ENCODE measurements at places on chromosomes 11 and 22.

DNA sequence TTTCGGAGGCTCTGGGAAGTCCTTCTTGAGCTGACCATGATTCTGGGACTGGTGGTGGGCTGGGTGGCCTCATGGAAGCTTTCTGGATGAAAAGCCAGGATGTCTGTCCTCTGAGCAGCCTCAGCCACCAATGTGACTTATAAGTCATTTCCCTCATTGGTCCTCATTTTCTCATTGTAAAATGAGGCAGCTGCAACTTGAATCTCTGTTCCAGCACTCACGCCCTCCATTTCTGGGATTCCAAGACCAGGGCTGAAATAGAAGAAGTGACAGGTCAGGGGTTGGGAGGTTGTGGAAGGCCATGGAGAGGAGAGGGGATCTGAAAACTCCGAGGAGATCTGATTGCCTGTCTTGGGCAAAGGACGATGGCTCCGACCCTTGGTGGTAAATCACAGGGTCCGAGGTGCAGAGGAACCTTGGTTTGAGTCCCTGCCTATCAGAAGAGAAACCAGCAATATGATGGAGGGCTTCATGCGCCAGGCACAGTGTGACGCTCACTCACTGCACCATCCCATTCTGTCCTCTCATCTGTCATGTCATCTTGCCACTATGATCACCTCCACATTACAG lies 38.3 kb downstream of the TSPAN18 start:
- DNase-seq = no peak

GRCh38 chr22:32904044-32904443 lies 102.5 kb downstream of the TIMP3 start:
- DNase-seq = no peak

GRCh38 chr11:93020248-93021046 lies 51.0 kb downstream of the MTNR1B start:
- no peak for DNase-seq

GRCh38 chr11:44267006-44267749 lies 42.8 kb downstream of the ALX4 start:
- no peak for DNase-seq

GRCh38 chr11:40877981-40878380 lies 581.5 kb downstream of the LRRC4C start:
- DNase-seq = no peak

DNA sequence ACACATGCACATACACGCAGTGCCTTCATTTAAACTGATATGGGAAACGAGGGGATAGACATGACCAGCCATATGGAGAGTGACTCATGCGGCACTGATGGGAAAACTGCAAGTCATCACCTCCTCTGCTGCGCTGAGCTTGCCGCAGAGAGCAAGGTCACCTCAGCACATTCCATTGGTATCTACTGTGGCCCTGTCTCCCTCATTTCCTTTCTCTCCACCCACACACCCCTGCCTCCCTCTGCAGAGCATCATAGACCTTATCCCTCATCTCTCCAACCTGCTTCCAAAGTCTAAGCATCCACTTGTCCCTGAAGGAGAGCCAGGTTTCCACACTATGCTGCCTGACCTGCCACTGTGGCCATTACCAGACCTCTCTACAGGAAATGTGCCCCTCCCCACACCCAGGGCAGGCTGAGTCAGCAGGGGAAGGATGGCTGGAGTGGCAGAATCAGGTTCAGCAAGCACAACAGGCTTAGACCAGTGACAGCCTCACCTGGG lies 116.9 kb upstream of the SNX19 start:
- no peak for DNase-seq

DNA sequence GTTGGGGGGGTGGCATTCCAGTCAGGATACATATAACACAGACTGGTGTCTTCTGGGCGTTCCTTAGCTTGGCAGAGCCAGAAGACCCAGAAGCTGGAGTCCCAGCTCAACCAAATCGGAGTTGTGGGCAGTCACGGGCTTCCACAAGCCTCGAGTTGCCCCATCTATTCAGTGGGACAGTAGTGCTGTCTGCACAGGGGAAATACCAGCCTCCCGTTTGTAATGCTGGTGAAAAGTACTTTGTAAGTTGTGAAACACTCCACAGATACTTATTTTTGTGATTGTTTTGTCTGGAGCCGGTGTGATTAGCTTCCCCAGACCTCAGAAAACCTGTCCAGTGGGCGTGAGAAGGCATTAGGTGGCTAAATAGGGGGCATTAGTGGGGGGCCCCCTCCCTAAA lies 13.6 kb downstream of the DGKZ start:
- DNase-seq = no peak

- DNase-seq = no peak
Measured at GRCh38 chr22:46484861-46485595, 52.4 kb downstream of the CELSR1 start.

DNA sequence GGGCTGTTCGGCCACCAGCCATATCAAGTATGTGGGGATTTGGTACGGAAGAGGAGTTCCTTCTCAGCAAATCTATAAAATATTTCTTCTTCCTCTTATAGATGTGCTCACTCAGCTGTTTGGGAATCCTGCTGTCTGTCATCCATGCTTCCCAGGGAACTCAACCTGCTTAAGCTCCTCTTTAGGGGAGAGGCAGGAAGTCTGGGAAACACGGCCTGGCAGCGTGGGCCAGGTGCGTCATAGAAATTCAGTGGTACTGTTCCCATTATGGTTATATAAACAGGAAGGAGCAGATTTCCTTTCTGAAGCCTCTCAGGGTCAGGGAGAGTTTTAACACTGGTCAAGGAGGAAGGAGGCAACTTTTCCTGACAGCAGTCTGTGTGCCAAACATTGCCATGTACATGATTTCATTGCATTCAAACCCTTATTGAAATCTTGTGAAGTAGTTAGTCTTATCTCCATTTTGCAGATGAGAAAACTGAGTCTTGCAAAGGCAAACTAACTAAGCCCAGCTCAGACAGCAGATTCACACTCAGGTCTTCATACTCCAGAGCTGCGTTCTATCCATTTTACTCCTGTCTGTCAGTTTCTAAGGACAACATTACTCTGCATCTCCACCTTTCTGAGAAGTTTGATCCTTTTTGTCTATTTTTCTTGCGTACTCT lies 35.4 kb upstream of the AMOTL1 start:
- no peak for DNase-seq

GRCh38 chr11:8719721-8720120 lies 37.1 kb downstream of the RPL27A start:
- no peak for DNase-seq

GRCh38 chr11:87174870-87175269 lies 137.1 kb downstream of the TMEM135 start:
- no peak for DNase-seq

- DNase-seq = no peak
Measured at GRCh38 chr11:73656985-73657384, 10.6 kb downstream of the PLEKHB1 start.

- no peak for DNase-seq
Measured at GRCh38 chr22:20465759-20466077, 28.1 kb upstream of the SCARF2 start.

DNA sequence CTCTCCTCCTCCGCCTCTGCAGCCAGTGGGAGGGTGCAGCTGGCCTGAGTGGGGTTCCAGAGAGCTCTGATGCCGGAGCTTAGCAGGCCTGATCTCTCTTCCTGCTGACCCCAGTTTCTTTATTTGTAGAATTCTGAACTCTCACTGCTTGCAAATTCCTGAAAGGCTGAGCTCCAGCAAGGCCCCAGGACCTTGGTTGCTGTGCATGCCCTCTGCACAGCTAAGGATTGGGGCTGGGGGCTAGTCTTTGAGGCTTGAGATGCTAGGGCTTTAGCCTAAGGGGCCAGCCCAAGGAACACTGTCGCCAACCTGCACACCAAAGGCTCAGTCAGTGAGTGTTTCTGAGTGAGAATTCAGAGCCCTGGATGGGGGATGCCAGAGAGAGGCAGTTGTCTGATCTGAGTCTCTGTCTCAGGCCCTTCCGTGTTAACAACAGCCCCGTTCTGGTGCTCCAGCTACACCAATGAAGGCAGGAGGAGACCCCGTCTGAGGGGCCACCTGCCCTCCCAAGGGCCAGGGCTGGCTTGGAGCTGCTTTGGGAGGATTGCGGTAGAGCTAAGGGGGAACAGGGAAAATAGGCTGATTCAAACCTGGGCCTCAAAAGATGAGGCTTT lies 106.0 kb upstream of the LMO1 start:
- DNase-seq = no peak

DNA sequence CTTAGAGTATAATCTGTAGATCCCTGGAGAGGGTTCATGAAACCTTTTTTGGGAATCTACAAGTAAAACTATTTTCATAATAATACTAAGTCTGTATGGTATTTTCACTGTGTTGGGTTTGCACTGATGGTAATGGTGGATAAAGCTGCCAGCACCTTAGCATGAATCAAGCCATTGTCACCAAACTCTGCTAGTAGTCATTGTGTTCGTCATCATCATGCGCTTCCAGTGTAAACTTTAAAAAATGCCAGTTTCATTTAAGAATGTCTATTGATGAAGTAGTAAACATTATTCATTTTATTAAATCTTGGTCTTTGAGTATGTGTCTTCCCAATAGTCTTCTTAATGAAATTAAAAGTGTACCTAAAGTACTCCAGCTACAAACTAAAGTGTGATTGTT lies 15.0 kb downstream of the ALKBH3 start:
- no peak for DNase-seq

DNA sequence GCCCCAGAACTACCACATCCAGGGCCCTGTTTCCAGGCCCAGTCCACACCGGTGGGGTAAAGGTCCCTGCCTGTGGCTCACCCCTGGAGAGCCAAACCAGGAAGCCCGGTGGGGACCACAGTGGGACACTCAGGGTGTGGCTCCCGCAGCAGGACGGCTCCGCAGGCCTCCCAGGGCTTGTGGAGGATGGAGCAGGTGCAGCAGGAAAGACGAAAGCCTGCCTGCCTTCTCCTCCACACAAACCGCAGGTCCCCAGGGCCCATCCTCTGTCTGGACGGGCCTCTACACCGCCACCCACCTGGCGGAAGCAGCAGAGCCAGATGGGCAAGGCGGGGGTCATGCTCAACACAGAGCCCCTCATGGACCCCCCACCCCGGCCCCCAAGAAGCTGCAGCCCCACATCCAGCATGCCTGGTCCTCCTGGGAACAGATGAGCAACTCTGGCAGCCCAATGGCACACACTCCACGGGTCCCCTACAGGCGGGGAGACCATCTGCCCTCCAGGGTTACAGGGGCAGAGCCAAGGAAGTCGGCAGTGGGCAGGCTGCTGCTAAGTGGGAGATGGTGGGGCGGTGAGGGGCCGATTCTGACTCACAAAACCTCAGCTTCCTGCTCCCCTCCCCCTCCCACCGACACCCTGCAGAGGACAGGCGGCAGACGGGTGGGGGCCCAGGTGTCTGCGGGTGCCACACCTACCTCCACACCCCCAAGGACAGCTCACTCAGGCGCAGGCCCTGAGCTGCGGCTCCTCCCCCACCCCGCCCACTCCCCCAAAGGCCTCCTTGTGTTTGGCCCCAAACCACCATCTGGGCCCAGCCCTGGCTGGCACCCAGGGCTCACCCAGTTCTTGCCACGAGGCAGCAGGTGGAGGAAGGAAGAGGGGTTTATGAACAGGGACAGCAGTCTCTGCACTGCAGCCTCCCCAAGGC lies 5.2 kb downstream of the SBF1 start:
- no peak for DNase-seq

- DNase-seq = no peak
Measured at GRCh38 chr11:7904917-7905316, 26.2 kb downstream of the OR10A6 start.

- no peak for DNase-seq
Measured at GRCh38 chr11:76107971-76108370, 98.3 kb downstream of the WNT11 start.

GRCh38 chr11:69837791-69838190 lies 18.6 kb upstream of the FGF3 start:
- DNase-seq = peak; percentile 32

DNA sequence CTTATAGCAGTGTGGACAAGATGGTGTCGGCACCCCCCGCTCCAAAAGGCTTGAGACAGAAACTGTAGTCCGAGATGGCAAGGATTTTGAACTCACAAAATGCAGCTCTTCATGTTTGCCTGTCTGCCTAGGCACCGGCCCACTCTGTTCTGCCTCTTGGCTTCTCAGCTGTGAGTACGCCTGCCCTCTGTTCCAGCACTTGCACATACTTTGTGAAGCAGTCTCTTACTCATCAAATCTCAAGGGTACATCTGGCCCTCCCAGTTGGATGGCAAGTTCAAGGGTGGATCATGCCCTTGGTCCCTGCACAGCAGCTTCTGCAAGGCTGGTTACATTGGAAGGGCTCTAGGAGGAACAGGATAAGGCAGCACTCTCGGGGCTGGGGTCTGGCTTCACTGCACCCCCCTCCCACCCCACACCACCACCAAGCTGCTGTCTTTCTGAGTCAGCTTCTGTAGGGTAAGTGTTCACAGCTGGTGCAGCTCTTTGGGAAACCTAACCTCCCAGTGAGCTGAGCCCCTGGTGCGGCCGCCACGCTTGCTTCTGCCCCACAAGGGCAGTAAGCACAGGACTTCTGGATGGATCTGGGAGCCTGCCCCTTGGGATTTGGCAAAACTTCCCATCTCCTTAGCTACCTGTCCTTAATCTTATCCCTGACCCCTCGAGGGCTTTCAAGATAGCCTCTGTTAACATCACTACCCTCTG lies 37.2 kb downstream of the FAM83F start:
- DNase-seq = no peak

DNA sequence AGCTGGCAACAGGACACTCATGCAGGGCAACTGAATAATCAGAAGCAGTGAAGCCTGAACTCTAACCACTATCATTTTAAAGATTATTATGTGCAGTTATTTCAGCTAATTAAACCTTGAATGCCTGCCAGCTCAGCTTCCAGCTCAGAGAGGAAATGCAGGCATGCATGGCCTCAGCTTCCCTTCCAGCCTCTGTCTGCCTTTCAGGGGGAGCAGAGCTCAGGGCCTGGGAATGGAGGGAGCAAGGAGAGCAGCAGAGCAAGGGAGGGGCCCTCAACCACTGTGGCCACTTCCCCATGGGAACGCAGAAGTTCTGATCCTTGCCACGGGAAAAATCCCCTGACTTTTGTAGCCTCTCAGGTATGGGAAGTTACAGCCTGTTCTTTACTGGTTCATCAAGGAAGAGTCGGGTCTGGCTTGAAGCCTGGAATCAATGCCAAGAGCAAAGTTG lies 32.5 kb upstream of the APLNR start:
- no peak for DNase-seq

DNA sequence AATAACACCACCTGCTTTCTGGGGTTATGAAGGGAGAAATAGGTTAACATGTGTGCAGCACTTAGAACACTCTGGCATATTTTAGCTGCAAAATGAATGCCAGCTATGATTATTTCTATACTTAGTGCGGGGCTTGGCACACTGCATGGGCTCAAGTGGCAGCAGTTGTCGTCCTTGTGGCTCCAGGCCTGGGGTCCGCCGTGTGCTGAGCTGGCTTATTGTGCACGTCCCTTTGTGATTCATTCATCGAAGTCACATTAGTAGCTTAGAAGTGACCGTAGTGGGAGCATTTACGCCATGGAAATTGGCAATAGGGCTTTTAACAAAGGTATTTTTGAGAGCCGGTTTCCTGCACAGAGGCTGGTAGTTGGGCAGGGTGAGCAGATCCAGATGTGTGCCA lies 4.2 kb downstream of the RASD2 start:
- DNase-seq = no peak
